ENCODE measurements at places on chromosomes 4 and X.

GRCh38 chr4:81459228-81459627, 12.5 kb downstream of the RASGEF1B start:
- DNase-seq: no peak

- DNase-seq: no peak
These were observed 1.4 kb upstream of the WDR13 start for GRCh38 chrX:48595929-48596328.

- no peak for DNase-seq
These were observed 39.4 kb downstream of the GLRA3 start for GRCh38 chr4:174789657-174790056.

GRCh38 chr4:88503344-88503743, 20.2 kb downstream of the PYURF start:
- no peak for DNase-seq

- DNase-seq: no peak
These were observed 1477.4 kb downstream of the ARAP2 start for GRCh38 chr4:34766935-34767334.

DNA sequence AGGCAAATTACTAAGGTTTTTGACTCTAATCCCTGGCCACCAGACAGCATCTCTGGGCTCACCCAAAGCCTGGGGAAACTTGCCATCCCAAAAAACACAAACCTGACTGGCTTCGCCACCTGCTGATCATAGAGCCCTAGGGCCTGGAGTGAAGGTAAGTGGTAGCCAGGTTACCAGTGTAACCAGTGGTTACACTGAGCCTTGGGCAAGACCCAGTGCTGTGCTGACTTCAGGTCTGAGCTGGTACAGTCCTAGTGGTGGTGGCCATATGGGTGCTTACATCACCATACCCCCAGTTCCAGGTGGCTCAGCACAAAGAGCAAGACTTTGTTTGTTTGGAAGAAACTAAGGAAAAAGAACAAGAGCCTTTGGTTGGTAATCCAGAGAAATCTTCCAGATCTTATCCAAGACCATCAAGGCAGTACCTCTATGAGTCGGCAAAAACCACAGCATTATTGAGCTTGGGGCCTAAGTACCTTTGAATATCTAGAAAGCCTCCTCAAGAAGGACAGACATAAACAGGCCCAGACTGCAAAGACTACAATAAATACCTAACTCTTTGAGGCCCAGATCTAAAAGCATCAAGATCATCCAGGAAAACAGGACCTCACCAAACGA, 13.7 kb downstream of the MED14 start:
- DNase-seq: no peak

- no peak for DNase-seq
These were observed 403.9 kb upstream of the RPS6KA3 start for GRCh38 chrX:20670611-20671010.

- no peak for DNase-seq
These were observed 78.7 kb downstream of the CLNK start for GRCh38 chr4:10605746-10606482.

GRCh38 chr4:72582853-72583252, 13.8 kb upstream of the ADAMTS3 start:
- DNase-seq: no peak

DNA sequence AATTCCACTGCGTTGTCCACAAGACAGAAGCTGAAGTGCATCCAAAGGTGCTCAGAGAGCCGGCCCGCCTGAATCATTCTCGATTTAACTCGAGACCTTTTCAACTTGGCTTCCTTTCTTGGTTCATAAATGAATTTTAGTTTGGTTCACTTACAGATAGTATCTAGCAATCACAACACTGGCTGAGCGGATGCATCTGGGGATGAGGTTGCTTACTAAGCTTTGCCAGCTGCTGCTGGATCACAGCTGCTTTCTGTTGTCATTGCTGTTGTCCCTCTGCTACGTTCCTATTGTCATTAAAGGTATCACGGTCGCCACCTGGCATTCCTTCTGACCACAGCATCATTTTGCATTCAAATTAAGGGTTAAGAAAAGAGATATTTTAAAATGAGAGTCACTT, 115.5 kb downstream of the NFKB1 start:
- DNase-seq: no peak

DNA sequence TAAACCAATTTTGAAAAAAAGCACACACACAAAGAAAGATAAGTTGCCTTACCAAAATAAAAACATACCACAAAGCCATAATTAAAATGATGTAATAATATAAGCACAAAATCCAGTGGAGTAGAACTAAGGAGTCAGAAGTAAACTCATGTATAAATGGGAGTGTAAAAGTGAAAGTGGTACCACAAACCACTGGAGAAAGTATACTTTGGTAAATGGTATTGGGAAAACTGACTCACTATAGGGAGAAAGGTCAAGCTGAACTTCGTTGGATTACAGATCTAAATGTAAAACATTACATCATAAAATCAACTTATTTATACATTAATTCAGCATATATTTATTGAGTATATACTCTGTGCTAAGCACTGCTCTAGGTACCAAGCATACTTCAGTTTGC, 46.3 kb upstream of the HHIP start:
- DNase-seq: no peak

GRCh38 chr4:85489273-85489981, 14.5 kb downstream of the ARHGAP24 start:
- no peak for DNase-seq

- no peak for DNase-seq
These were observed 9.0 kb downstream of the TSC22D3 start for GRCh38 chrX:107766470-107767150.

DNA sequence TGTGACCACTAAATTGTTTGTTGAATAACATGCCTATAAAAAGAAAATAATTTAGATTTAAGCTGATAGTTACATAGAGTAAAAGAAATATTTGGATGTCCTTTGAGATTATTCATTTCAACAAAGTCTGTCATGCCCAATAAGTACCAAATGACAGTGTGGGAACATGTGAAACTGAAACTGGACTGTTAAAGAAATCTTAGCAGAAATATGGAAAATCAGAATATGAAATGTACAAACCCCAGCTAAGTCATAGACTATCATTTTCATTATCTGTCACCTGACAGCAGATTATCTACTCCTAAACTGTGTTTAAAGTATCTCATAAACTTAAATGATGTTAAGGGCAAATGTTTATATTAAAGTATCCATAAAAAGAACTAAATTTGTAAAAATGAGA, 437.8 kb upstream of the FAM241A start:
- no peak for DNase-seq

DNA sequence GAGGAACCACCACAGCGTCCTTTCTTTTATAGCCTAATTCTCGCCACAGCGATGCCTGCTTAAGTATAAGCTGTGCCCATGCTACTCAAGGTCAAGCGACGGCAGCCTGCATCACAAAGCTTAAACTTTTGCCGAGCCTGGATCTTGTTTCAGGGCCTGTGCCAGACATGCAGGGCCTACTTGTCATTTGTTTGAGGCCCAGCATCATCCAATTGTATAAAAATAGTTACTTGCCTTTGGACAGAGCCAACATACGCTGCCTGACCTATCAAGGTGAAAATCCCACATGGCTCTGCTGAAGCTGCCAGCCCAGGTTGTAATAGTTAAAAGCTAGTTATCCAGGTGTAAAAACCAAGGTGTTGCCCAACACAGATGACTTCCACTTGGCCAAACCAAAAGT, 107.1 kb downstream of the TMEM131L start:
- DNase-seq: no peak

DNA sequence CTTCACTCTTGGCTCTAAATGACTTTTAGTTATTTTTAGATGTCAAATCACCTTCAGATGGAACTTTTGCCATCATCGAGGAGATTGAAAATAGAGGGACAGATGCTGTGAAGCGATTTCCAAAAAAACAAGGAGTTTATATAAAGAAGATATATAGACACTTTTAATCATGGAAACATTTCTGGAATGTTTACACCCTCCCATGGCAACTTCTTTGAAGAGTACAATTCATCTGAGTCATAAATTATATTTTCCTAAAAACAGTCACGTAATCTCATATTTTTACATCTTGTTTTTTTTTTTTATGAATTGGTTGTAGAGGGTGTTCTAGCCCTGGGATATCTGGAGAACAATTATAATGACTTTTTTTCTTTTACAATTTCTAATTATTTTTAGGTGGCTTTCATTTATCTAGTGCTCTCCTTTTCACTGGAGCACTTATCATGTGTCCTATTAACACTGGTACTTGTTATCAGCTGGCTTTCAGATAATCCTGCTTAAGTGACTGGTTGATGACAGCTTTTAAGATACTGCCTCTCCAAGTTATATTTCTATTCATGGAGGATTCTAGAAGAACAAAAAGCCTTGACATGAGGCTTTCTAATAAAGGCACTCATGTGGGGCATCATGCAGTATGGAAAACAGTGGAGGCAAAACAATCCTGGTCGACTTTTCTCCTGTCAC, 24.9 kb downstream of the PCDH7 start:
- DNase-seq: no peak

- no peak for DNase-seq
These were observed 95.5 kb downstream of the C4orf51 start for GRCh38 chr4:145775406-145775805.

DNA sequence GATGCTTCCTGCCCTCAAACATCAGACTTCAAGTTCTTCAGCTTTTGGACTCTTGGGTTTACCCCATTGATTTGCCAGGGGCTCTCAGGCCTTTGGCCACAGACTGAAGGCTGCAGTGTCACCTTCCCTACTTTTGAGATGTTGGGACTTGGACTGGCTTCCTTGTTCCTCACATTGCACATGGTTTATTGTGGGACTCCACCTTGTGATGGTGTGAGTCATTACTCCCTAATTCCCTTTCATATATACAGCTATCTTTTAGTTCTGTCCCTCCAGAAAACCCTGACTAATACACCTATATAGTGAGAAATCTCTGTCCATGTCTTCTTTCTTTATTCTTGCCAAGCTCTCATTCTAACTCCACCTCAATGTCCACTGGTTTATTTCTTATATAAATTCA, 736.9 kb upstream of the HS3ST1 start:
- no peak for DNase-seq

DNA sequence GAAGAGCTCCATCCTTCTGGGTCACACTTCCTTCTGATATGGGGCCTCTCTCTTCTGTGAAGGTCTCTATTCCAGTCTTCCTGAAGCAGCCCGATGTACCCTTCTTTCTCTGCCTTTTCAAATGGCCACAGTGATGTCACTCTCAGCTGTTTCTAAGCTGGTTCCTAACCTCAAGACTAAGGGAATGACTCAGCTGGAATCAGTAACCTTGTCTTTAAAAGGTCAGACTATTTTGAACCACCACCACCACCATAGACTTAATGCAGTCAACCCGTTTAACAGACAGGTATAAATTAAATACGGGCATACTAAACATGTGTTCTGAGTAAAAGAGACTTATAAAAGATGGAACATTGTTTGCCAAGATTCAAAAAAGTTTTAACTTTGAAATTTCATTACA, 121.0 kb downstream of the PPA2 start:
- DNase-seq: no peak

- DNase-seq: no peak
These were observed 69.4 kb downstream of the PABPC4L start for GRCh38 chr4:134132086-134132783.

GRCh38 chrX:147565237-147565636, 346.5 kb upstream of the FMR1 start:
- DNase-seq: no peak

DNA sequence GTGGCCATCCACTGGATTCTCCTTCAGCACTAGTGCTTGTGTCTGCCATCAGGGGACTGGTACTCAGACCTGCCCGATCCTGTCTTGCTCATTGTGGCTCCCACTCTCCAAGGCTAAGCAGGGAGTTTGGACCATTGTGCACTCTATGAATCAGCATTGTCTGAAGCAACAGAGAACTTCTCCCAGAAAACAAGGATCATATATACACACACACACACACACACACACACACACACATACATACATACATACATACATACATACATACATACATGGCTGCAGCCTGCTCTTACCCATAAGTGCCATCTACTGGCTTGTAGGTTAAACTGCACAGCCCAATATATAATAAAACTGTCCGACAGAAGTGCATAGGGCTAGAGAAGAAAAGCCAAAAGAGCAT, 345.3 kb upstream of the LCORL start:
- no peak for DNase-seq

DNA sequence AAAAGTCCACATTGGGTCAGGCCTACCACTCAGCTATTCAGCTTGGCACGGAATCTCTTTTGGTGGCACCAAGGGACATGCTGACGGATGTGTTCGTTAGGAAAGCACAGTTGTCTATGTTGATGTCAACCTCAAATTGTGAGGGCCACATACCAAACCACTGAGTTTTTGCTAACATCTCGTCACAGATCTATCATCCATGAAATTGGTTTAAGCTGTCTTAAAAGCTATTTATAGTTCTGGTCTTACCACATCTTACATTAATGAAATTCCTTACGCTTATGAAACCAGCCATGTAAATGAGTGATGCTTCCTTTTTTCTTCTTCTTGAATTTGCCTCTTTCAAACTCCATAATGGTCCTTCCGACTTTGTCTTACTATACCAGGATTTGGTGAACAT, 101.5 kb downstream of the MGST2 start:
- DNase-seq: peak; percentile 6

- no peak for DNase-seq
These were observed 502.5 kb downstream of the GRXCR1 start for GRCh38 chr4:43394976-43395375.

DNA sequence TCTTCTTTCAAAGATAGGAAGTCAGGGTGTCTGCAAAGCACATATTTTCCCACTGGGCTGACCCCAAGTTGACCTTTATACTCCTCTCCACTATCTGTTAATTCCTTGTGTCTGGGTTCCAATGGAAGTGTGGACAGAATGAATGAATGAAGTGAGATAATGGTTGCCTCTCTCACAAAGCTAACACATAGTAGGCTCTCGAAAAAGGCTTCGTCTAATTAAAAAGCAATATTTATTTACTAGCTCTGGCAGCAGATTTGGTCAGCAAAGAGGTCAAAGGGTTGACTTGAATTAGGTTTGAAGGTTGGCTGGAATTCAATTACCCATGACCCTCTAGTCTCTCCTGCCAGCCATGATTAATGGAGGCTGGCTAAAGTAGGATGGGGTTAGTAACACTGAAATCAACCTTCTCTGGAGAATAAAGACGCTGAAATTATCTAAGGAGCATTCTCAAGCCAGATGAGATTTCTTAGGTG, 280.3 kb upstream of the KLF3 start:
- DNase-seq: no peak

- DNase-seq: no peak
These were observed 35.8 kb downstream of the FGFBP1 start for GRCh38 chr4:15902746-15903145.

- DNase-seq: no peak
These were observed 12.7 kb downstream of the SPRY1 start for GRCh38 chr4:123409334-123409733.

GRCh38 chr4:146051728-146052391, 113.2 kb upstream of the ZNF827 start:
- no peak for DNase-seq

DNA sequence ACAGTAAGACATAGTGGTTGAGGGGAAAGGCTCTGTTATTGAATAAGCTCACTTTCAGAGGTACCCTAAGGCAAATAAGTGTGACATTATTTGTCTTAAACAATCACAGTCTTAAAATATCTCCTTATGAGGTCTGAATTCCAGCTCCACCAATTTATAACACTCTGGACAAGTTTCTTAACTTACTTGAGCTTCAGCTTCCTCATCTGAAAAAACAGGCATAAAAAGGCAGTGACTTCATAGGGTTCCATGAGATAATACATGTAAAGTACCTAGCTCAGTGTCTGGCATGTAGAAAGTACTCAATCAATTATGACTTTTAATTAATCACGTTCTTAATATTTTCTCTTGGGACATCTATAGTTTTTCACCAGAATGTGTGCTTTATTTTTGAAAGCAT, 202.5 kb downstream of the RASL11B start:
- no peak for DNase-seq

GRCh38 chr4:142021181-142021580, 384.8 kb downstream of the IL15 start:
- DNase-seq: no peak

- DNase-seq: no peak
These were observed 127.4 kb upstream of the CLNK start for GRCh38 chr4:10811991-10812390.

Data from CD4-positive, alpha-beta T cell (primary cell).